Hematopoietic multipotent progenitor cell treated with erythropoietin and hydrocortisone succinate and interleukin-3 and kit ligand, for 17 days (in vitro differentiated cells): ENCODE measurements at places on chromosomes 4 and X.

GRCh38 chrX:135974279-135974856 is 580 bp upstream of the MMGT1 start:
- peak; percentile 31 for DNase-seq

GRCh38 chrX:105464618-105465017 is 244.1 kb upstream of the TEX13A start:
- DNase-seq: no peak

- DNase-seq: no peak
These were observed 173.9 kb upstream of the FTHL17 start for GRCh38 chrX:31245714-31246113.

DNA sequence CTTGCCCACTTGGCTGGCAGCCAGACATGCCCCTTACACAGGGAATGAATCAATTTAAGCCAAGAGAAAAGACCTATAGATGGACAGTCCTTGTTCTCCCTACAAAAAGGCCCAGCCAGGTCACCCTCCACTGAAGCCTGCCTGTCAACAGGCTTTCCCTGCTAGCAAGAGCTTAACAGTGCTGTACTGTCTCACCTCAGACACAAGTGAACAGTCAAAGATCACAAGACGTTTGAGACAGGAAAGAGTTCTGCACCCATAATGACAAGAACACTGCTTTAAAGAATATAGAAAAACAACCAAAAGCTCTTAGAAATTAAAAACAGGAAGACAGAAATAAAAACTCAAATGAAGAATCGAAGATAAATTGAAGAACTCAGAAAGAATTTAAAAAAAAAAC is 4.6 kb downstream of the RNF175 start:
- no peak for DNase-seq

DNA sequence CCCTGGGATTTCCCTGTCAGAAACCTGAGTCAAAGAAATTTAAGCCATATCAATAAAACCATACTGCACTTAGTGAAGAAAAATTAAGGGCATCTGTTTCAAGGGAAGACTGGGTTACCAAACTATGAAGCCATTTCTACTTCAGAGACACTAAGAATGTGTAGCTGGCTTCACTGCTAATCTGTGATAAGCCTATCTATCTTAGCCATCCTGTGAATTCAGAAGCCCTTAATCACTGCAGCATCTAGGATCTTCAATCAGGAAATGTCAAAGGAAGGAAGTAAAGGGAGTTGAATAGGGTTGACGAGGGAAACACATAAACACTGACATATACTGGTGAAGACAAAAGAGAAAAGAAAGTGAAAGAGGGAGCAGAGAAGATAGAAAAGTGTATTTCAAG is 777.6 kb upstream of the DIAPH2 start:
- DNase-seq: no peak

- no peak for DNase-seq
These were observed at the start of gene SLC49A3 for GRCh38 chr4:688854-689681. Gene SLC49A3 (minus strand): TSS chr4:689151. CDS start chr4:689127, 24 bp downstream.

DNA sequence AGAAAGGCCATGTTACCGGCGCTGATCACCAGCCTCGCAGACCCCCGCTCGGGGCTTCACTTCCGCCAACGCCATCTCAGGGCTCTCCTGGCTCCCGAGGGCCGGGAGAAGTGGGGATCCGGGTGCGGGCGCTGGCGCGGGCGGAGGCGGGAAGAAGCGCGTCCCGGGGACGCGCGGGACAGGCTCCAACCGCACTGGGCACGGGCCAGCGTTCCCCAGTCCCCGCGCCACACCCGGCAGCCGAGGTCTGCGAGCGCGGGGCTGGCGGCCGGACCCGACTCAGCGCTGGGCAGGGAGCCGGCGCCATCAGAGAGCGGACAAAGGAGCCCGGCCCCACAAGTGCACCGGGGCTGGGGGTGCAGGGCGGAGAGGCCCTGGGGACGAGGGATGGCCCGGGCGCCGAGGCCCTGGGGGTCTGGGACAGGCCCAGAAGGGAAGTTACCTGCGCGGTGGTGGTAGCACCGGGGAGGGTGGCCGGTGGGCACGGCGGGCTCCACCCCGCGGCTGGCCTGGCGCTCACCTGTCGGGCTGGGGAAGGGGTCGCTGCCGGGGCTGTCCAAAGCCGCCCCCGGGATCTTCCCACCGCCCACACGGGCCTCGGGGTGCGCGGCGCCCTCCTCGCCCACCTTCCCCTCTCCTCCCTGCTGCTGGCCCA is 449 bp downstream of the CTPS2 start:
- no peak for DNase-seq

DNA sequence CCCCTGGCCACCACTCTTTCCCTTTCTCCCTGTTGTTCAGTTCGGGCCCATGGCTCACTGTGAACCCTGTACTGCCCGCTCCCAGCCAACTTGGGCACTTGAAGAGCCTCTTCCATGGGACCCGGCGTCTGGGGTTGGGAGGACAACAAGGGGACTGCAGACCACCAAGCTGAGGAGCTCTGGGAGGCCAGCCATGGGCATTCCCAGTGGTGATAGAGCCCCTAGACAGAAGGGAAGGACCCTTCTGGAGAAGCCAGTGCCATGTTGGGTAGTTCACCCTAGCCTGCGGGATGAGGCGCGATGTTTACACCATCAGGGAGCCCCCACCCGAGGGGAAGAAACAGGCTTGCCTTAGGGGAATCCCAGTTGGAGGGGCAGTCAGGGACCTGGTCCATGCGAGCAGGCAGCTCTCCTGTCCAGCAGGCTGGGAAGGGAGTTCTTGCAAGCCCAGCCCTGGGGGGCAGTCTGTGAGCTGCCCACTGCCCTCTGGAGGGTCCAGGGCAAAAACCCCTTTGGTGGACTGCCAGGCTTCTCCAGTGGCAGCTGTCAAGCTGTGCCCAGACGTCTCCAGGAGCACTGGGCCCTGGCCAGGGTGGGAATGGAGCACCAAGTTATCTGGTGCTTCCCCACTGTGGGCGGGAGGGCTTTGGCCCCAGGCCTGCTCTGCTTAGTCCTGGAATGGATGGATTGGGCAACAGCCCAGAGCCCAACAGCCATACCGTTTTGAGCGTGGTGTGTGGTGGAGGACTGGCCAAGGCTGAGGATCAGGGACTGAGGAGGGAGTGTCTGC is 23.7 kb upstream of the UBA1 start:
- DNase-seq: no peak

- DNase-seq: peak; percentile 71
These were observed 221.3 kb downstream of the GPAT3 start for GRCh38 chr4:83757121-83757621.

DNA sequence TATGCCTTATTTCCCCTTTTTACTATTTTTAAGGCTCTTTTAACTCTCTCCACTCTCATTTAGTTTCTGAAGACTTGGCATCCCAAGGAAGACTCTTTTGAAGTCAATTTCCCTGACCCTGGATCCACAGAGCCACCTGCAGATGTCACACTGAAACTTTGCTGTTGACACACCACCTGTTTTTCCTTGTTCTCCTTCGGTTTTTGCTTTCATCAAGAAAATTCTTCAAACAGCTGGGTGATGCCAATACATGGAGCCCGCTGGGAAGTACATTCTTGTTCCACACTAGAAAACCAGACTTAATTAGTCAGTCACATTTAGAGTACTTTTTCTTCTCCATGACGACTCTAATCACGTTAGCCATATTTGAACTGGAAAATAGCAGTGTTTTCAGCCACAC is 293.9 kb downstream of the PDGFC start:
- DNase-seq: no peak

- DNase-seq: no peak
These were observed 30.6 kb upstream of the NSUN7 start for GRCh38 chr4:40719008-40719623.

GRCh38 chr4:85084371-85085094 is 118.0 kb upstream of the WDFY3 start:
- DNase-seq: peak; percentile 31

DNA sequence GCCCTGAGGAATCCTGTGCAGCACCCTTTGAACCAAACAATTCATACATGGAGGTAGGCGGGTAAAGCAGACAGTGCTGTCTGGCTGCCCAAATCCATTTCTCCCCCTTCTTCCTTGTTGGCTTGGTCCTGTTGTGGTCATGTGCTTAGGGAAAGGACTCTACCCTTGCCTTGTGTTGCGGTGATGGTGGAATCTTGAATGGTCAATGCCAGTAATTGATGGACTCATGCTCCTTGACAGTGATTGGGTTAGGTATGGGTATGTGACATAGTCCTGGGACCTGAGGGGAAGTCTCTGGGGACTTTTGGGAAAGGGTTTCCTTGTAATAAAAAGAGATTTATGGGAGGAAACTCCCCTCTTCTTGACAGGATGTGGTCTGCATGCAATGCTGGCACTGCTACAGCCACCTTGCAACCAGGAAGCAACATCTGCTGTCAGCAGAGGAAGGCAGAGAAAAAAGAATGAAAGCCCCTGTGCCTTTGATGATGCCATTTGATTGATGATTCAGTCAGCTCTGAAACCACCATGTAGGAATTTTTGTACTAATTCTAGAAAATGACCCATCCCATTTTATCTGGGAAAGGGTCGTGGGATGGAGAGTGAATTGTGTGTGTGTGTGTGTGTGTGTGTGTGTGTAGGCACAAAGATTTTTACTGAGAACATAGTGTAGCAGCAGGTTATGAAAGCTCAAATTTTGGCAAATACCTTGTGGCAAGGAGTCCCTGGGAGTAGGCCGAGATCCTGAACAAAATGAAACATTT is 30.0 kb upstream of the HUWE1 start:
- DNase-seq: no peak

- DNase-seq: no peak
These were observed 414.9 kb downstream of the CENPC start for GRCh38 chr4:67130411-67130810.

GRCh38 chrX:11341274-11342201 is 48.3 kb downstream of the AMELX start:
- no peak for DNase-seq
